Activated CD4-positive, CD25-positive, alpha-beta regulatory T cell treated with anti-CD3 and anti-CD28 coated beads, Interleukin-2, amount 50 U/mL, for 24 hours (primary cell): ENCODE measurements at places on chromosomes 11 and 22.

DNA sequence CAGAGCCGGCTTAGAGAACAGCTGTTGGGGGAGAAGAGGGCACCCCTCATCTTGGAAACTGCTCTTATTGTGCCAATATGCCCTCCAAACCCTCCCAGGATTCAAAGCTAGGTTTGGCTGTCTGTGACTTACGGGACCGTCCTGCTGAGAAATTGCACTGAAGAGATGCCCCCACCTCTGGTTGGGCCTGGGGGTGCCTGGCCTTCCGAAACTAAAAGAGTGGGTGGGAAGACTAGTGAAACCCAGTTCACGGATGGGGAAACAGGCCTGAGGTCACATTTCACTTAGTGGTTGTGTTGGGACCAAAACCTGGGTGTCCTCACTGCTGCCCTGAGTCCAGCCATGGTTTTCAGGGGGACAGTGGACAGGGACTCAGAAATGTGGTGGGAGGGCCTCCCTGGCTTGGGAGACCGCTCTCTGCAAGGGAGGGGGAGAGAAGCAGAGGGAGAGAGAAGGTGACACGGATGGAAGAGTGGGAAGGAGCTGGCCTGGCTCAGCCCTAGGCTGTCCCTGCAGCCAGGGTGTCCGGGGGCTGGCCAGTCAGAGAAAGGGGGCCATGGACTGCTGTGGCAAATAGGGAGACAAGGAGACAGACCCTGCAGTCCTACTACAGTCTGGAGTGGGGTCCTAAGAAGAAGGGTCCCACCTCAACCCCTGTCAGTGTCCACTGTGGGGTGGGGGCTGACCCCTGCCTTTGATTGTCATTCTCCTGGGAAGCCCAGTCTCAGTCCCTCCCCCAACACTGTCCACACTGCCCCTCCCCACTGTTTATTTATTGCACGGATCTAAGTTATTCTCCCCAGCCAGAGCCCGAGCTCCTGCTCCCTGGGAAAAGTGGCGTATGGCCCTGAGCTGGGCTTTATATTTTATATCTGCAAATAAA is 13.6 kb downstream of the MAFF start:
- ATAC-seq = no peak

- no peak for ATAC-seq
Observed at GRCh38 chr11:101563166-101563565, 20.6 kb downstream of the TRPC6 start.

DNA sequence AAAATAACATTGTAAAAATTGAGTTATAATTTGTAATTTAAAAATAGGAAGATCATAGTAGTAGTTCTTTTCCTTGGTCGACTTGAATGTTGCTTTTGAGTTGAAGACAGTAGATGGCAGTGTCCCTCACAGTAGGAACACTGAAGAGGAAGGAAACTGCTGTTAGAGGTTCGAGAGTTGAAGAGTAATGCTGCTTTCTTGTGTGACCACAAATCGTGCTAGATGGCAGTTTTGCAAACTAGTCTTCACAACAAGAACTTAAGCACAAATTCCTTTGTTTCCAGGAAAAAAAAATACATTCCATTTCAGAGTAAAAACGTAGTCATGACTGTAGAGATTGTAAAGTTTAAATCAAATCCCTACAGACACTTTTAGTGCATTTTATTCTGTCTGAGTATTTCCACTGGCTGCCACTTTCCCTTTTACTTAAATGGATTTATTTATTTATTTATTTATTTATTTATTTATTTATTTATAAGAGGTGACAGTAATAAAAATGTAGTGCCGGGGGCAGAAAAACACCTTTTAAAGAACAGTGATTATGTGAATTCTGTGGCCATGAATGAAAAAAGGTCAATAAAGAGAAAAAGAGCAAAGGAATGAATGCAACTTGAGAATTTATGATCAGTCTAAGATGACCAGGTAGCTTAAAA is 54.6 kb downstream of the SPECC1L start:
- ATAC-seq = peak; percentile 69

- ATAC-seq = no peak
Observed at GRCh38 chr11:19244084-19244483, 3.3 kb upstream of the E2F8 start.

GRCh38 chr11:77121876-77122575 is 6.0 kb upstream of the MYO7A start:
- ATAC-seq = no peak

- ATAC-seq = no peak
Observed at GRCh38 chr11:92246630-92247029, 22.0 kb downstream of the FAT3 start.

GRCh38 chr22:37192204-37192603 is 4.2 kb upstream of the C1QTNF6 start:
- ATAC-seq = no peak

- peak; percentile 64 for ATAC-seq
Observed at GRCh38 chr11:269146-269890, 8.9 kb upstream of the NLRP6 start.
